Stimulated activated CD4-positive, alpha-beta T cell treated with anti-CD3 and anti-CD28 coated beads, Interleukin-1b, Interleukin-23, amount 100 ng/mL, for 48 hours (primary cell): ENCODE measurements at places on chromosomes 2 and 18.

- DNase-seq: no peak
These were observed 658.7 kb downstream of the KCNJ3 start for GRCh38 chr2:155357172-155357571.

DNA sequence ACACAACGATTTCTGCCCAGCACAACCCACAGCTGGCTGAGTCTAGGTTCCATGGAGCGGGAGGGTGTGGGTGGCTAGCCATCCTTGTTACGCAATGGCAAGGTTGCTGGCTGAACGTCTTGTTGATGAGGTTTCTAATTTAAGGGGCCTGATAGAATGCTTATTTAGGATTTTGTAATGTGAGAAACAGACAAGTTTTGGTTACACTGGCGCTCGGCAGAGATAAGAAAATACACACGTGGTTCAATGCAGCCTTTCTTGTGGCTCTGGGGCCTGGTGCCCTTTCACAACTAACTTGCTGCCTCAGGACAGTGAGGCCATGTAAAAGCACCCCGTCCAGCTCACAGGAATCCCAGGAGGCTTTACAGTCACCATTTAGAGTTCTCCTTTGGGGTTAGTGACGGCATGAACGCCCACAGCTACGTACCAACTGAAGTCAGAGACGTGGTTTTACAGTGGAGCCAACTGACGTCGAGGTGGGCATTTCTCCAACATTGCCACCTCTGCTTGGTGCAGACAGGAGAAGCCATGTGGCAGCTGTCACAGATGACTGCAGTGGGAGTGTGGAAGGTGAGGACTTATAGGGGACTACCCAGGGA lies 29.7 kb upstream of the PIEZO2 start:
- DNase-seq: no peak

DNA sequence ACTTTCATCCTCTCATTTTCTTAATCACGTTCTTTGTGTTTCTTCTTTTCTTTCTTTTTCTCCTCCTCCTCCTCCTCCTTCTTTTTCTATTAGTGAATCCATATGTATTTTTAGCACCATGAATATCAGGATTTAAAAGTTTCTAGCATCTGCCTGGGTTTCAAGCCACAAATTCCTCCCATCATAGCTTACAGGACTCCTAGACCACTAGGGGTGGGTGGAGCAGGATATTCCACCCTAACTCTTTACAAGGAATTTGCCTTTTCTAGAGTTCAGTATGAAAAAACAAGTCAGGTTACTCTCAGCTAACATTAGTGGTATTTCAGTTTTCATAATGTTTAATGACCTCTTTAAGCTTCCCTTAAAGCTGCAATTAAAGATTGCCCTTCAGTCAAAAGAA lies 19.1 kb upstream of the LRRTM1 start:
- no peak for DNase-seq

DNA sequence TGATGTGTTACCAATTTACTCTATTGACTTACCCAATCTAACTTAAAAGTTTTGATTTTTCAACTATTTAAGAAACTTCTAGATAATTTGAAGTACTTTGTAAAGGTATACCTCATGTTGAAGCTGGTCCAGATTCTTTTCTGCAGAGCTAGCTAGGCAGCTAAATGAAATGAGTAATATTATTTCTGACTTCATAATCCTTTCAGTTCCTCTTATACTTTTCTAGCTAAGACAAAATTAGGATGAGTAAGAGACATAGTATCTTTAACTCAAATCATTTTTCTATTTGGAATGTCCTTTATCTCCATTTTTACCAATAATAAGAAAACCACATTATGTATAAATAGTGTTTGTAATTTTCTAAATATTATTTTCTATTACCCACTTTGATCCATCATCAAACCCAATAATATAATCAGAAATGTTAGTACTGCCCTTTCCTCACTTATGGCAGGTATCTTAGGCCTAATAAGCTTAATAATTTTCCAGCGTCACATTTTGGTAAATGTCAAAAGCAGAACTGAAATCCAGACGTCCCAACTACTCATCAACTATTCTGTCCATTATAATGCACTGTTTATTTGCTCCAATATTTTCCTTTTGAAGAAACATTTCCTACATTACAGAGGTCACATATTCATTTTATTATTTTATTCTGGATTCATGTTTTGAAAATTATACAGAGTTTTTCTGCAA lies 456.6 kb downstream of the THSD7B start:
- DNase-seq: no peak

DNA sequence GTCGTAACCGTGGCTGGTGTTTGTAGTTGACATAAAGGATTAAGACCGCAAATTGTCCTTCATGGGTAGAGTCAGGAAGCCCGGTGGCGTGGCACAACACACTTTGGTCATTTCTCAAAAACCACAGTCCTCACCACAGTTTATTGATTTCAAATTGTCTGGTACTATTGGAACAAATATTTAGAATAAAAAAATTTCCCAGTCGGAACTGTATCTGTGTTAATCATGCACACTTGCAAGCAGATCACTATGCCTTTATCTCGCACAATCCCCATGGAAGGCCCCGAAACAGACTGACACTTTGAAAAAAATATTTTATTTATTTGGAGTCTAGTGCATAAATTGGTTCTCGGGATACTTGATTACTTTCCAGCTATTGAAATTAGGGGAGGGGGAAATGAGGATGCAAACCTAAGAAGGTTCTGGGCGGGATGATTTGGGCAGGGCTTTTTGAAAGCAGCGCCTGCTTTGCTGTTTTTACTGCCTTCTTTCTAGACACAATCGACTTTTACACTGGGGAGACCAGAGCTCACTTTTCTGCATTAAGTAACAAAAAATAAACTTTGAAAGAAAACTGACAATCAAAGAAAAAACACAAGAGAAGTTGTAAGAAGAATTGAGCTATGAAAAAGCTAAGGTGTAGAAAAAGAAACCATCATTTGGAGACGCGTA lies 15.4 kb upstream of the HOXD1 start:
- DNase-seq: no peak

DNA sequence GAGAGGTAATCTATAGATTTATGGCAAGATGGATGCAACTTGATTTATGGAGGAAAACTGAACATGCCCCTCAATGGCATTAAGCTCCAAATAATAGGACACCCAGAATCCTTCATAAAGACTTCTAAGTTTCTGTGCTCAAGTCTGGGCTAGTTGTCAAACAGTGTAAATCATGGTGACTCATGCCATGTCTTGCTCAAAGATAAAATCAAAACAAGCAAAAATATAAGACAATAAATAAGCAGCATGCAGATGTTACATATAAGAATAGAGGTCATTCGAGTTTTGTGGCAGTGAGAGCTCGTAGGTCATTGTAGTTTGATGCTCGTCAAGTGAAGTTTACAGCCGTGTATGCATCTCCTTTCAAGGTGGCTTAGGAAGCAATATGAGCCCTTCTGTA lies 403.2 kb downstream of the THSD7B start:
- DNase-seq: no peak

GRCh38 chr2:105615305-105615704 lies 129.4 kb upstream of the NCK2 start:
- no peak for DNase-seq

DNA sequence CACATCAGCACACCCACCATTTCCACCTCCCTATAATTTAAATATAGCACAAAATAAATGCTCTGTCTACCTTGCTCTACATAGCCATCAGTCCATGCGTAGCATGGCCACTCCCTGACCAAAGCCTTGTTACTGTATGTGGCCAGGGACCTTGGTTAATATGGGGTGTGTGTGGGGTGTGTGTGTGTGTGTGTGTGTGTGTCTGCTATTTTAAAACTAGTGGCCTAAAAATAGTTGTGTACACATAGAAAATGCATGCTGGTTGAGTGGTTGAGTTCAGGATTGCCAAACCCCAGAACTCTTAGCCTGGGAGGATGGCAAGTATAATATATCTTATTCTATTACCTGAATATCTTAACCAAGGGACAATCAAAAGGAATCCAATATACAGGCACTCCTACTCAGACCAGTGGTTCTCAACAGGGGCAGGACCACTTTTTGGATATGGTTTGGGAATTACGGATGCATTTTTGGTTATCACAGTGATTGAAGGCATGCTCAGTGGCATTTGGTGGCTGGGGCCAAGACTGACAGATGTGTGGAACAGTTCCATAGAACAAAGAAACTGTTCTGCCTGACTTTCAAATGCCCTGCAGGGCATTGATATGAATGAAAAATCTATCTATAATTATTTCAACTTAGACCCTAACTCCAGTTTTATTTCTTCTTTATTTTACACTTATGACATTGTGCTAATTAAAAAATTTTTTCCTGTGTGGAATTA lies 72.3 kb upstream of the PSME4 start:
- no peak for DNase-seq

- DNase-seq: no peak
These were observed 74.7 kb downstream of the NDUFA10 start for GRCh38 chr2:239950144-239951128.

- no peak for DNase-seq
These were observed 1.9 kb upstream of the KRCC1 start for GRCh38 chr2:88057437-88057844.

- no peak for DNase-seq
These were observed 160.9 kb downstream of the MIB1 start for GRCh38 chr18:21901423-21901945.

- DNase-seq: no peak
These were observed 274.2 kb upstream of the LRATD1 start for GRCh38 chr2:14358339-14358738.

GRCh38 chr2:211512806-211513205 lies 956.4 kb downstream of the CPS1 start:
- DNase-seq: no peak

- no peak for DNase-seq
These were observed 453.4 kb downstream of the BCL11A start for GRCh38 chr2:60100034-60100433.

DNA sequence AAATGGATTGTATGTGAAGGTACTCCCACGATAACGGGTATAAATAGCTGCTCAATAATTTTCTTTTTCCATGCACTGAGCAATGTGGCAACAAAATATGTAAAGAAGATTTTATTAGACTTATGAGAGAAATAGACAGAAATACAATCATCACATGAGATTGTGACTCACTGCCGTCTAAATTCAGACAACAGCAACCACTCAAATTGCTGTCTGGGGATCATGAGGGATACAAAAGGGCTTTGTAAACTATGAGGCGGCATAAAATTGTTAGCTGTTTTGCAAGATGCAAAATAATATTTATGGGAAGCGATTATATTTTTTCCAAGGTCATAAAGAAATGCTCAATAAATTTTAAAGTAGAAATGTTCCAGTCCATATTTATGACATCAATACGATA lies 259.1 kb upstream of the AGAP1 start:
- DNase-seq: no peak

DNA sequence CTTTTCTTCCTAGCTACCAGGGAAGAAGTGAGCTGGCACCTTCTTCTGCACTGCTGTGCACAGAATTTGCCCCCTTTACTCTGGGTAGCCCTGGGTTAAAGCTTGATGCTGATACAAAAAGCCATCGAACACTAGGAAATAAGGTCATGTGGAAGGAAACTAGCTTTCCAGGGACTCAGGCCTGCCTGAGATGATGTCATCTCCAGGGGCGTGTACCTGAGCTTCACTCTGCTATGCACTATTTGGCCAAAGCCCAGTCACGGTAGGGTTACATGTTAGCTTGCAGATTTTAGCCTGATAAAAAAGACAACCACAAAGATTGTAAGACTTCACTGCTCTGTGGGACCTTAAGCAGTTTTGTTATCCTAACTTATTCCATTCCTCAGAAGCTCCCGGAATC lies 20.4 kb downstream of the EDAR start:
- DNase-seq: no peak

GRCh38 chr2:222582928-222583327 lies 73.0 kb downstream of the FARSB start:
- no peak for DNase-seq

- DNase-seq: no peak
These were observed 4.6 kb downstream of the TBC1D8 start for GRCh38 chr2:101146535-101146934.

DNA sequence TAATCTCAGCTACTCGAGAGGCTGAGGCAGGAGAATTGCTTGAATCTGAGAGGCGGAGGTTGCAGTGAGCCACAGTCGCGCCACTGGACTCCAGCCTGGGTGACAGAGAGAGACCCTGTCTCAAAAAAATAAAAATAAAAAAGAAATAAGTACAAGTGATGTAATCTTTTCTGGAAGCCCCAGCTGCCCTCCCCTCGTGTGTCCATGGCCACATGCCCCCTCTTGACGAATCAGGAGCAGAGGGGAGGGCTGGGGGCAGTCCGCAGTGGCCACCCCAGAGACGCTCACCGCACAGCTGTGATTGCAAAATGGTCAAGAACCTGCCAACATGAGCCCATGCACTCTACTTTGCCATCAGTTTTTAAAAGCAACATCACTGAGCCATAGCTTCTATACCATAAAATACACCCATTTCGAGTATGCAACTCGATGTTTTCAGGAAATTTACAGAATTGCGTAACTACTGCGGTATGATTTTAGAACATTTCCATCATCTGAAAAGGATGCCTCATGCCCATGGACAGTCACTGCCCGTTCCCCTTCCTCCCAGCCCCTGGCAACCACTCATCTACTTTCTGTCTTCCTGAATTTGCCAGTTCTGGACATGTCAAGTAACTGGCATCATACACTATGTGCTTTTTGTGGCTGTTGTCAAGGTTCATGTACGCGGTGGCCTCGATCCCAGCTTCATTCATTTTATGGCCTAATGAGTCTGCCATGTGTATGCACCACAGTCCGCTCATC lies 88.1 kb downstream of the NDUFA10 start:
- no peak for DNase-seq

- no peak for DNase-seq
These were observed 244.1 kb downstream of the NCKAP5 start for GRCh38 chr2:133324150-133324561.

- DNase-seq: no peak
These were observed 351.7 kb downstream of the RAD51AP2 start for GRCh38 chr2:17166506-17166905.

GRCh38 chr2:71716697-71717624 lies 263.6 kb downstream of the DYSF start:
- no peak for DNase-seq

- DNase-seq: no peak
These were observed 6.0 kb downstream of the ERBB4 start for GRCh38 chr2:212532585-212532984.

- no peak for DNase-seq
These were observed 161.0 kb downstream of the RNF152 start for GRCh38 chr18:61731693-61732376.
